T47D (cell line): ENCODE measurements at places on chromosomes 3 and 15.

DNA sequence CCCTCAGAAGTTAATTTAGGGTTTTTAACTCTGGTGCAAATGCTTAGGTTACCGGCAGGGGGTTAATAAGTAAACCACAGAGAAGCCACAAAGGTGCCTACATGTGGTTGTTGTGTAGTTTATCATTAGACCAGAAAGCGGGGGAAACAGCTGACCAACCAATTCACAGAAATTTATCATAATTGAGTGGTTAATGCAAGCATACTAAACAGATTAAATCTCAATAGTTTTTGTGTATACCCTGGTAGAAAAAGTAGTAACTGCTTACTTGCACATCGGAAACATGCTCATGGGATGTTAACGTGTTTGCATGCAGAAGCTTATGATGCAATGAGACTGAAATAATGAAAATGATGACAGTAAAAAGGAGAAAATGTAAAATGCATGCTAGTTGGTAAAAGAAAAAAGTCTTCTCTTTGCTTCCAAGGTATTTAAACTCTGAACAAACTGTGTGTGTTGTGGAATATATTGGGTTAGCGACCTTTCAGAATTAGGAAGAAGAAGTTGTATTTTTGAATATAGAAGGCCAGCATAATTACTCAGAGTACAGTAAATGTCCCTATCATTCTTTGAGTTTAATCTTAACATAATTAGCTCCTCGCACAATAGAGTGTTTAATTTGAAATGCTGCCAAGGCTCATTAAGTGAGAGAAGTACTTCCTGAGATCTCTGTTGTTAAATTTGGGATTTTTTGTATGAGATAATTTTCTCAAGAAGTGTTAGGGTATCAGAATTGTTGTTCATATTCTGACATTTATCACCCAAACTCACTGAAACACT lies 316.2 kb downstream of the PTPRG start:
- no peak for DNase-seq

- DNase-seq, result no peak
Observed at GRCh38 chr3:168431491-168431890, 335.8 kb upstream of the GOLIM4 start.

DNA sequence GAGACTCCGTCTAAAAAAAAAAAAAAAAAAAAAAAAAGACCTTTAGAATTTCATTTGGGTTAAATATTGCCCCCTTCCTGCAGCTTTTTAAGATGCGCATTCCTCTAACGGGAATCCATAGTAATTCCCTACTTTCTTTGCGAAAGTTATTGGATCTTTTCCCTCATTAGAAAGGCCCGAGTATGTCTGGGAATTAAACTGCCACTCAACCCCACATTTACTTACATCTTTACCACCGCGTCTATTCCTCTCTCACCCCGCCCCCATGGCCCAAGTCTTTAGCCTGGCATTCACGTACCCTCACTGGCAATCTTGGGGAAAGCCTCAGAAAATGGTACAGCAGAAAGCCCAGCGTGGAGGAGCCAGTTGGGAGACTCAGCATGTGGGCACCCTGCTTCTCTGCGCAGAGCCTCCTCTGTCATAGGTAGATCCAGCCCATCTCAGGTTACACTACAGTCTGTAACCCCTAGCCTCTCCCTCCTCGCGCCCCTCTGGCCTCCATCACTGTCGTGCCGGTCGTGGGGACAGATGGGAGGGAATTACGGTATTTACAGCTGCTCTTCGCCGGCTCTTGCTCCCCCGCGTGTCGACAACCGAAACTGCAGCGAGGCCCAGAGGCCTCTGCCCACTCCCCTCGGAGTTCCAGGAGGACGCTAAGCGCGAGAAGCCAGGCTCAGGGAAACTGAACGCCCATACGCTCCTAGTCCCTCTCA lies 6.4 kb upstream of the ANKDD1A start:
- DNase-seq, result no peak

GRCh38 chr15:101492766-101493692 lies 3.5 kb upstream of the PCSK6 start:
- DNase-seq, result peak; percentile 16

GRCh38 chr15:57640930-57641682 lies 49.4 kb downstream of the MYZAP start:
- peak; percentile 42 for DNase-seq

- no peak for DNase-seq
Observed at GRCh38 chr3:149965278-149965677, 5.4 kb downstream of the PFN2 start.

DNA sequence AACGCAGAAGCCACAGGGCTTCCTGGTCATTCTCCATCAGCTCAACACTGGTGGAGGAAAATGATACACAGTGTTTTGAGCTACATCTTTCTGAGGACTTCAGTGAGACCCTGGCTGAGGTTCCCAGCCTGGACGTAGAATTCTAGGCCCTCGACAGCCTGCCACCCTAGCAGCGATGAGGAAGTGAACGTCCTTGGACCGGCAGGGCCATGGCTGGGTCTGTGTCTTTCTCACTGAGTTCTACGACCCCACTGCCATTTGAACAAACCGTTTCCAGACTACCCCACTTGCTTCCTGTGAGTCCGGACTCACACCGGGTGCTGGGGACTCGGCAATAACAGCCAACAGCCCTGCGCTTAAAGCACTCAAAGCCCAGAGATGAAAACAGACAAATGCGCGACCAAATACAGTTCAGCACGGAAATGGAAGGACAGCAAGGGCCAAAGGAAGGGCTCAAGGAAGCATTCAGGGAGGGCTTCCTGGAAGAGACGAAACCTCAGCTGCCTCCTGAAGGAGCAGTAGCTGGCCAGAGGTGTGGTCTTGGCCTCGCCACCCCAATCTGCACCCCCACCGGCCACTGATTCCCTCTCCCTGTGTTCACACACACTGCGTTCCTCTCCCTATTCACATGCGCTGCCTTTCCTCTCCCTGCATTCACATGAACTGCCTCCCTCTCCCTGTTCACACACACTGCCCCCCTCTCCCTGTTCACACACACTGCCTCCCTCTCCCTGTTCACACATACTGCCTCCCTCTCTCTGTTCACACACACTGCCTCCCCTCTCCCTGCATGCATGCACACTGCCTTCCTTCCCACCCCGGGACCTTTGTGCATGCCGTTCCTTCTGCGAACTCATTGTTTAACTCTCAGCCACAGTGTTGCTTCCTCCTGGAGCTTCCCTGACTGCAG lies 136.3 kb upstream of the PRR20G start:
- DNase-seq, result no peak

- DNase-seq, result no peak
Observed at GRCh38 chr15:50350621-50351020, 4.4 kb downstream of the GABPB1 start.

GRCh38 chr3:173401369-173401768 lies 3.8 kb downstream of the NLGN1 start:
- DNase-seq, result no peak

GRCh38 chr3:57822686-57823085 lies 66.6 kb downstream of the SLMAP start:
- DNase-seq, result no peak

- no peak for DNase-seq
Observed at GRCh38 chr3:124431331-124431994, 298.8 kb upstream of the UMPS start.

GRCh38 chr3:64240396-64240795 lies 15.1 kb upstream of the PRICKLE2 start:
- DNase-seq, result no peak

DNA sequence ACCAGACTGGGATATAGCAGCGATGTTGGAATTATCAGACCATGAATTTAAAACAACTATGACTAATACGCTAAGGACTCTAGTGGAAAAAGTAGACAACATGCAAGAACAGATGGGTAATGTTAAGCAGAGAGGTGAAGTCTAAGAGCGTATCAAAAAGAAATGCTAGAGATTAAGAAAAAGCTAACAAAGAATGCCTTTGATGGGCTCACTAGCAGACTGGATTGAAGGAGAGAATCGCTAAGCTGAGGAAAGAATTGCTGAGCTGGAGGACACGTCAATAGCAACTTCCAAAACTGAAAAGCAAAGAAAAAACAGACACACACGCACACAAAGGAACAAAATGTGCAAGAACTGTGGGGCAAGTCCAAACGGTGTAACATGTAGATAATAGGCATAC lies 20.0 kb upstream of the CMTM6 start:
- no peak for DNase-seq

GRCh38 chr3:194905696-194906095 lies 220.0 kb downstream of the FAM43A start:
- DNase-seq, result no peak

GRCh38 chr3:19945969-19946831 lies 697 bp upstream of the RAB5A start:
- DNase-seq, result no peak

GRCh38 chr3:10771486-10772270 lies 44.4 kb upstream of the SLC6A11 start:
- DNase-seq, result no peak

GRCh38 chr3:191499307-191500080 lies 38.5 kb downstream of the PYDC2 start:
- DNase-seq, result no peak

DNA sequence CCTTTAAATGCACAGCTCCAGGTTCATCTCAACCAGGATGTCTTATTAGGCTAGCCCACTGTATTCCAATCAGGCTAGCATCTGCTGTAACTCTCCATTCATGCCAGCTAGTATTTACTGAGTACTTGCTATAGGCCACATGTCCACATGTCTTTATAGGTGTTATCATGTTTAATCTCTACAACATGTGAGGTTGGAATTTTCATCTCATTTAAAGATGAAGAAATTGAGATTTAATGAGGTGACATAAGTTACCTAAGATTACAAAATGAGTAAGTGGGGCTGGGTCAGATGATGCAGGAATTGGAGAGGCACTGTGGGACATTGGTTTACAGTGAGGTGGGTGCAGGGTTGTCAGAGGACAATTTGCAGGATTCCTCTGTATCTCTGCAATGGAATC lies 2.9 kb downstream of the IFT122 start:
- no peak for DNase-seq

GRCh38 chr15:45441036-45441435 lies 62.7 kb upstream of the GATM start:
- no peak for DNase-seq

GRCh38 chr15:22992024-22992326 lies 11.8 kb upstream of the CYFIP1 start:
- no peak for DNase-seq

DNA sequence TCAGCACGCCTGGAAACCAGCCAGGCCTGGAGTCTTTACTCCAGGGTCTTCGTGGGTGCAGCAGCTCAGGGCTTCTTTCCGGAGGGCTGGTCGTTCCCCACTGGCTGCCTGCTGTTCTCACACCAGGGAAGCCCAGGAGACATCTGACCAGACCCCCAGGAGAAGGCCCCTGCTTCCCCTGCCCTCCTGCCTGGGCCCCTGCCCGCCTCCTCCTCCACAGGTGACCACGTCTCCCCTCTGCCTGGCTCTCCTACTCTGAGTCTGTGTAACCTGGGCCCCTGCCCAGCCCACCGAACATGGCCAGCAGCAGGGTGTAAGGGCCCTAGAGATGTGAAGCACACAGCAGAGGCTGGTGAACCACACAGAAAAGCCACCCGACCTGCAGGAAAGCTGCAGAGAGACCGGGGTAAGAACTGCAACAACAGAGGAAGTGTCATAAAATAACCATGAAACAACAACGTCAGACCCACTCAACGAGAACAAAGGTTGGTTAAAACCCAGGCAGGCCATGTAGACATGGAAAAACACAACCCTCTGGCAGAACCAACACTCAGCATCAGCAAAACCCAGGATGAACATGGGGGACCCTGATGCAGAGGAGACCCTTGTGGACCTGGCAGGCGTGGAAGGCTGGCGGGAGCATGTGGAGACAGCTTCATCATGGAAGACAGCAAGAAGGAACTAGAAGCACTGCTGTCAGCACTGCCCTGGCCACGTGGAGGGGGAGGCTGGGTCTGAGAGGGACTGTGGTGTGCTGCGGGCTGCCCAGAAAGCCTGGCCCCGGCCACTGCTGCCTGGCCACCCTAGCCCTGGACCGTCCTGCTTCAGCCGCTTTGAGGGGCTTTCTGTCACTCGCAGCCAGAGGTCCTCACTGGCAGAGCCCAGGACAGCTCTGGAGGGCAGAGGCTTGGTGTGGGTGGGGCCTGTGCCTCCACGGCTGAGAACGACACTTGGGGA lies 20.4 kb downstream of the UROC1 start:
- no peak for DNase-seq

- no peak for DNase-seq
Observed at GRCh38 chr3:43907508-43907858, 216.7 kb downstream of the ABHD5 start.

GRCh38 chr3:54064486-54064885 lies 57.9 kb upstream of the CACNA2D3 start:
- DNase-seq, result no peak
